ENCODE measurements at places on chromosomes 16 and 17.

DNA sequence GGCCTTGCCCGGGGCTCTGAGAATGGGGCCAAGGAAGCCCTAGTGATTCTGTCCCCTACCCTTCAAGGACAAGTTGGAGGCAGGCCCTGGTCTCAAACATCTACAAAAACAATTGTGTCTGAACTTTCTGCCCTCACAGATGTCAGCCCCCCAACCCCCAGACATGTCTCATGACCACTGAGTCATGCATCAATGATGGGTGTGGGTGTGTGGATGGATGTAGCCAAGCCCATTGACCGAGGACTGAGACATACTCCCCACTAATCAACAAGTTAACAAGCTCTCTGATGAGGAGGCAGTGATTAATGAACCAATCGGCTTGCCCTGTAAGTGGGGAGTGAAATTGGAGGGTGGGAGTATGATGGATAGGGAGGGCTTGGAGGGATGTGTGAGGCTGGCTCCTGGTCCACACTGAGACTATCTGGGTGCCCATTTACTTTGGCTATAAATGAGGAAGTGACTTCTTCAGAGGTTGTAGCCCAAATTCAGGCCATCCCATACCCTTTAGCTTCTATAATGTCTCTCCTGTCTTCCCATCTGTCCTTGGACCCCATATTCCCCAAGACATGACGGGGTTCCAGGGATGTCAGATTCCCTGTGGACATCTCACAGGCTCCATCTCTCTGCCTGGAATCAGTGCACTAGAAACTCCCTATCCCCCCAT, 97.1 kb upstream of the TMEM97 start:
- DNase-seq = no peak

DNA sequence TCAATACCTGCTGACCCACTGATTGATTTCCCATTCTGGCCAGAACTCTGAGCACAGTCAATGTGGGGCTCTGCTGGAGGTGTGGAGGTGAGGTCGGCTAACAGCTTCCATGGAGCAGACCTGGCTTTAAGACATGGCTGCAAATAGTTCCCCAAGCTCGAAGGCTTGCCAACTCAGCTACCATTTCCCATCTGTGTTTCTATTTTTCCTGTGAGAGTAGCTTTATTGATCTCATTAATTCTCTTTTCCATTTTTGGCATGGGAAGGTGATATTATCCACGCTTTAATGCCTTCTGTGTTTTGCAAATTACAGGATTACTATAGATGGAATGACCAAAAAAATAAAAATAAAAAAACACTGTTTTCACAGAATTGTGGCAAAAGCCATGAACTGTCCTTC, 151.6 kb upstream of the XYLT1 start:
- no peak for DNase-seq

GRCh38 chr16:88303890-88304819, 78.6 kb upstream of the ZNF469 start:
- no peak for DNase-seq

- no peak for DNase-seq
These were observed 71.7 kb downstream of the CDC27 start for GRCh38 chr17:47117386-47117785.

DNA sequence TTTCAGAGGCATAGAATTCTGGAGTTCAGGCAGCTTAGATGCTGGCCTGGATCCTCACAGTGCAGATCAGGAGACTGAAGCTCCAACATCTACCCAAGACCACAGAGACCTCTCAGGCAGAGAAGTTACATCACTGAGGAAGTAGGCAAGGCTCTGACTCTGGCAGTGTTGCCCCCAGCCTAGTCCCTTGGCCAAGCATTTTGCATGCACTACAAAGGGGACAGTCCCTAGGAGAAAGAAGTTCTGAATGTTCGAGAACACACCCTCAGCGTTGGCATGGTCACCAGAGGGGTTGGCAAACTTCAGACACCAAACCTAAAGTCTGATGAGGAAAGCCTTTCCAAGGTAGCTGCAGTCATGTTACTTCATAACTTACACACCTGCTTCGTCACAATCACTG, 2.5 kb downstream of the RANBP10 start:
- no peak for DNase-seq

DNA sequence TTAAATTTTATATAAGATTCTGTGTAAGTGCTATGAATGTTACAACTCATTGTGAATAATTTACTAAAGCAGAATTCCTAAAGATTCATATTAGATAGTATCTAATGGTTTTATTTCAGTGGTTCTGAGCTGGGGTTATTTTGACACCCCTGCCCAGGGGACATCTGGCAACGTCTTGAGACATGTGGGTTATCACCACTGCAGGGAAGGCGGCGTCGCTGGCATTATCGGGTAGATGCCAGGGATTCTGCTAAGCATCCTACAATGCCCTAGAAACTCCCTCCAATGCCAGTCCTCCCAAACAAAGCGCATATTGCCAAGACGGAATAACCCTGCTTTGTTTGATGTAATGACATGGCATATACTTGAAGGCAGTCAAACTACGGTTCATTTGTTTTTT, 372.3 kb upstream of the ZFHX3 start:
- no peak for DNase-seq

DNA sequence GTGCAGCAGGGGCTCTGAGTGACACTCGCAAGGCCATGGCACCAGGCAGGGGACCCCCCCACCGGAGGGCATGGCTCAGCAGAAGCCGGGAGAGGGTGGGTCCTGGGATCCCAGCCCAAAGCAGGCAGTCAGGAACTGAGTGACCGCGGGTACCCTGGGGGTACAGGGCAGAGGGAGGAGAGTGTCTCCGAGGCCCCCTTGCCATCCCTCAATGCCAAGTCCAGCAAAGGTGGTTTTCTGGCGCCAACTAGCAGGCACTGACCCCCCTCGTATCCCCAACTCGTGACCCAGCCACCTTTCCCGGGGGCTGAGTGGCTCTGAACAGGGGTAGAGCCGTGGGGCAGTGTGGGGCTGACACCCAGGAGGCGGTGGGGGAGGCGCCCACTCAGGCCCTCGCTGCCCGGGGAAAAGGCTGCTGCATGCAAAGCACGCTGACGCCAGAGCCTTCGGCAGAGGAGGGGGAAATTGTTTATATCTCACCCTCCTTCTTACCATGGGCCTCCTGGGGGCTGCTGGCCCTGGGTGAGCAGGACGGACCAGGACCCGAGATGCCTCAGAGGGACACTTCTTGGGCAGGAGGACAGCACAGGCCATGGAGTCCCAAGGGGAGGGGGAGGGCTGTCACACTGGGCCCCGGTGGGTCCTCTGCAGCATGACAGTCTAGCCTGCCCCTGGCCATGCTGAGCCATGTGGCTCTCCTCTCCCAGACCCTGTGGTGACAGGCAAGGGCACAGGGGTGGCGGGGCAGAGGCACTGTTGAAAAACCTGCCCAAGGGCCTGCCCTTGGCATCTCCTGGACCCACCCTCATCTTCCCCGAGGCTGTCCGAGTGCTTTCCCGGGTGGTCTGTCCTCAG, 14.6 kb upstream of the ENPP7 start:
- no peak for DNase-seq

GRCh38 chr16:83354015-83354414, 453.8 kb upstream of the HSBP1 start:
- DNase-seq = no peak

DNA sequence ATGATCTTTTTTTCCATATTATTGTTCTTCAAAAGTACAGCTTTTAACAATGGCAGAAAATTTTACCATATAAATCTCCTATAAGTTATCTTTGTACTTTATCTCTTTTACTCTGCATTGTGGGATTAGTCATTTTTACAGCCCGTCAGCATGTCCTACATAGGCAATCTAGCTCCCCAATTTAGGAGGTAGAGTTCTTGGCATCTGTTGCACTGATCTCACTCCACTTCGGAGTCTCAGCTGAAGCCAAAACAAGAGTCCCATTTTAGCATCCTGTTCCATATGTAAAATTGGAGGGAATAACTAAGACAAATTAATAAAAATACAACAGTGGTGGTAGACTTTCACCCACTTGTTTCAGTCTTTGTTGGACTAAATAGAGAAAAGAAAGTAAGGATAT, 31.1 kb upstream of the PRSS54 start:
- DNase-seq = no peak

DNA sequence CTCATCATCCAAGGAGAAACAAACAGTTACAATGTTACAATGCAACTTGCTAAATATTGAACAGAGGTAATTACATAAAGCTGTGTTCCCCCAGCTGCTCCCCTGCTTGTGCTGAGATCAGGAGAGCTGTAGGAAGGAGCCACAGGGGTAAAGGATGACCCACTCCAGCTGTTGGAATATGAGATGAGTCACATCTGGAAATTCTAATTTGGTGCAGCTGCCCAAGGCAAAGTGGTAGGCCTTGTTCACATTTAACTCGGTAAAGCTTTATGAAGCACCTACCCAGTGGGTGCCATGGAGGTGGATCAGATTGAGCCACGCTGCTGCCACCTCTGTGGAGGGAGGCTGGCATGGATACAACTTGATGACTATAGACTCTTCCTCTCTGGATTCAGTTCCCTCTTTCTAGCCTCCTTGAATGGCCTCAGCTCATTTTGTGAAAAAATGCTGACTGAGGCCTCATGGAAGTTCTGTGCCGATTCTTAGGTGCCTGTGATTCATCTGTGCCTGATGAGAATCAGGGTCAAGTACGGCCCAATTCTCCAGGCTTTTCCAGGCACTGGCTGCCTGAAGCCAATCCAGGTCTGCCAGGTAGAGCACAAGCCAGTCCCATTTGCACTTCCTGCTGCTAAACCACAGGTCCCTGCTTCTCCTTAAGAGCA, 7.4 kb downstream of the ZNF689 start:
- no peak for DNase-seq

DNA sequence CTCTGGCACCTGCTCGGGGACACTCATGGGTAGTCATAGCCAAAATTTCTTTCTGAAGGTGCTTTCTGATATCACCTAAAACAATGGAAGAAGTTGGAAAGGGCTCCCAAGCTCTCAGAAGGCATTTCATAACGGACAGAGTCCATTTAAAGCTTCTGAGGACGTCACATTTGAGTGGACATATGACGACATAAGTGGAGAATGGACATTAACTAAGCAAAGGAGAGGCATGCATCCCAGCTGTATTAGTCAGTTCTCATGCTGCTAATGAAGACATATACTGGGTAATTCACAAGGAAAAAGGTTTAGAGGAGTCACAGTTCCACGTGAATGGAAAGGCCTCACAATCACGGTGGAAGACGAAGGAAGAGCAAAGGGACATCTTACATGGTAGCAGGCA, 260.2 kb upstream of the DYNLRB2 start:
- no peak for DNase-seq

GRCh38 chr17:40075201-40075941, 12.6 kb downstream of the THRA start:
- peak; percentile 85 for DNase-seq

GRCh38 chr17:69143683-69144231, 2.1 kb upstream of the ABCA6 start:
- DNase-seq = no peak

GRCh38 chr16:17062676-17063075, 408.1 kb downstream of the XYLT1 start:
- no peak for DNase-seq

GRCh38 chr17:2235792-2236366, 67.7 kb downstream of the SMG6 start:
- no peak for DNase-seq

- DNase-seq = no peak
These were observed 33.2 kb upstream of the USP7 start for GRCh38 chr16:8996891-8997290.

DNA sequence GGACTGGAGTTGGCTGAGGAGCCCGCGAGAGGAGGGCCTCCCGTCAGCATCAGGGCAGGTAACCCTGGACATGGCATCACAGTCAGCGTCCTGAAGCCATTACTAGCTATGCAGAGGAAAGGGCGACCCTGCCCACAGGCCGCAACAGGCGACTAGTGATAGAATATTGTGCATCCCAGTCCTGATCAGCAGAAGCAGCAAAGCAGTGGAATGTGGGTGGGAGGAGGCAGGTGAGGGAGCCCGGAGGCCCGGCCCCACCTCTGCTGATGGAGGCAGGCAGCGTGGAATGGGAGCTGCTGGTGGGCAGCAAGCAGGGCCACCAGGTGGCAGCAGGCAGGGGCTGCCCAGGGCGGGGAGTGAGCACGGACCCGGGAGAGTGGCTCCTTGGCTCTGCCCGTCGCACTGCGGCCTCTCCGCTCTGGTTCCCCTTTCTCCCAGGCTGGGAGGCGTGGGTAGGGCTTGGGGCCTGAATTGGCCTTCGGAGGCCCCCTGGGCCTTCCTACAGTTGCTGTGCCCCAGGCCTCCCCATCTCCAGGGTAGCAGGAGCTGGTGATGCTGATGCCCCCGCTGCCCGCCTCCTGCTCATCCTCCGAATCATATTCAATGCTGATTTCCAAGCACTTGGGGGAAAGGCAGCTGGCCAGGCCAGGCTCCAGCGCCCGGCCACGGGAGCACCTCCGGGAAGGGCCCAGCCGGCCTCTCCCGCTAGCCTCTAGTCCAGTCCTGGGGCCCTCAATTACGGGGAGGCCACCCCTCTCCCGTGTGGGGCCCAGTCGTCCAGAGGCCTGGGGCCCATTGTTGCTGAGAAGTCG, 20.2 kb downstream of the TSPOAP1 start:
- DNase-seq = peak; percentile 9

GRCh38 chr17:51668155-51668962, 408.0 kb downstream of the UTP18 start:
- no peak for DNase-seq

DNA sequence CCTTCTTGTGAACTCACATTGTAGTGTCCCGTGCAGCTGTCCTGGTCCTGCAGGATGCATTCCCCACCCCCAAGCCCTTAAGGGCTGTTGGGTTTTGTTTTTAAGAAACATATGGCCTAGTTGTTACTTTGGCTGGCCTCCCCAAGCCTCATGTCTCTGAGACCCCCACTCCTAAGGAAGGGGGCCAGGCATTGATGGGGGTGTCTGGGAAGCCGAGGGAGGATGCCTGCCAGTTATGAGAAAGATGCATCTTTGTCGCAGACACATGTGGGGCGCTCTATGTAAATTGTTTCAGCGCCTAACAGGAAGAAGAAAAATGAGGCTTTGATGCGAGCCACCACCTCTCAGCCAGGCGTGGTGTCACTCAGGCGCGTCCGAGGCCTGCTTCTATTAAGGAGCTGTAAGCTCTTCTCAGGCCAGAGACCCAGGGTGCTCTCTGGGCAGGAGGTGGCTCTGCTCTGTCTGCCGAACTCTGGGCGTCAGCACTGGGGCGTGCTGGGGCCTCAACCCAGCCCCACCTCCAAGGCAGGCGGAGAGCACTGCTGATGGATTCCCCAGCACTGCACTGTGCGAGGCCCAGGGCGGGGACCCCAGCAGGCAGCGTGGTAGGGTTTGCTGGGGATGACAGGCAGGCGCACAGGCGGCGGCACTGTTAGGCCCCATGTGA, 70.6 kb downstream of the SREBF1 start:
- no peak for DNase-seq

- no peak for DNase-seq
These were observed 74.3 kb upstream of the CES5A start for GRCh38 chr16:55949518-55949917.

- DNase-seq = peak; percentile 55
These were observed 229.8 kb downstream of the KATNIP start for GRCh38 chr16:27779641-27780164.

DNA sequence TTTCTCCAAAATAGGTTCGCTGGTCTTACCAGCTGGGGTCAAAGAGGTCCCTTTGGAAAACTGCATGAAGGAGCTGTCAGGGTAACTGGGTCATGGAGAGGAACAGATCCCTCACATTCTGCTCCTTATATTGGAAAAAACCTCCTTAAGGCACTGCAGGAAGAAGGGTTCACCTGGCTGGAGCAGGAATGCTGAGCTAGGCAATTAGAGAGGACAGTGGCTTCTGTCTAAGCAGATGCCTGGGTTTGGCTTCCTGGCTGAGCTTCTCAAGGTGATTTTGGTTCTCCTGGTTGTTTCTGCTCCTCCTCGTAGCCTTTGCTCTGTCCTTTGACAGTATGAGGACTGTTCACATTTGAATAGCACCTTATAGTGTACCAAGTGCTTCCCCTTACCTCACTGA, 19.6 kb downstream of the ITGB3 start:
- DNase-seq = no peak

GRCh38 chr17:77647531-77647930, 311.0 kb upstream of the TNRC6C start:
- no peak for DNase-seq
